Right renal pelvis (tissue), 4 donors: ENCODE measurements at places on chromosomes 1 and 21. TPM values are rescaled to one million over a fixed set of nuclear protein-coding genes. Genes with fewer than 3 reads are reported as not detected.

DNA sequence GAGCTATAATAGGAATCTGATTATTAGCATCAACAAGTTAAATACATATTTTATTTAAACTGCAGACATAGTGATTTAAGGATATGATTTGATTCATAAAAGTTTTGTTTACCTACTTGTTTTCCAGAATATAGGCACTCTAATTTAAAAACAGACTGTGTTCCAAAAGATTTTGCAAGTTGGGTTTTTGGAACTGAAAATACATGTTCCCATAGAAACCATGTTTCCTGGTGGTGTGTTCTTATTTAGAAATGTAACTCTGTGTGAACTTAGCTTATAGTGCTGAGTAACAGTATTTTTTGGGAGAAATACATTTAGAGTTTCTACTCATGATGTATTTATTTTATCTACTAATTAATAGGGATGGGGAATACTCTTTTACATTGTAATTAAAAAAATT is 21.8 kb downstream of the USP25 start:
- DNase-seq, result no peak

DNA sequence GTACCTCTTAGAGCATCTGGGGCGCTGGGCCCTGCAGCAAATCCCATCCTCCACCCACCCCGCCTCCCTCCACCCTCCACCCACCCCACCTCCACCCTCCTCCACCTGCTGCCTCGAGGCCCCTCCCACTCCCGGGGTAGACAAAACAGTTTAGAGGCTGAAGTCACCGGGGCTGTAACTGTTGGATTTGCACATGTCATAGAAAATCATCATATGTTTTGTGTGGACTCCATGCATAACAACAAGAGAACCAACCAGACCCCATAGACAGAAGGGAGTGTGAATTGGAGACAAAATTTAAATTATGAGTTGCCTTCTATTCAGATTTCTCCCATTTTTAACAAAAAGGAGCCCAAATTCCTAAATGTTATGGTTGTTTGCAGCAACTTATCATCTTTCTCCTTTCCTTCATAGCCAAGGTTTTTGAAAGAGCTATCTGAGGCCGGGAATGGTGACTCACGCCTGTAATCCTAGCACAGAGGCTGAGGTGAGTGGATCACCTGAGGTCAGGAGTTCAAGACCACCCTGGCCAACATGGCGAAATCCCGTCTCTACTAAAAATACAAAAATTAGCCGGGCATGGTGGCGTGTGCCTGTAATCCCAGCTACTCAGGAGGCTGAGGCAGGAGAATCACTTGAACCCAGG is 28.2 kb upstream of the LGALS8 start:
- no peak for DNase-seq

- DNase-seq, result no peak
Observed at GRCh38 chr1:225426395-225427234, 1.2 kb downstream of the LBR start.

DNA sequence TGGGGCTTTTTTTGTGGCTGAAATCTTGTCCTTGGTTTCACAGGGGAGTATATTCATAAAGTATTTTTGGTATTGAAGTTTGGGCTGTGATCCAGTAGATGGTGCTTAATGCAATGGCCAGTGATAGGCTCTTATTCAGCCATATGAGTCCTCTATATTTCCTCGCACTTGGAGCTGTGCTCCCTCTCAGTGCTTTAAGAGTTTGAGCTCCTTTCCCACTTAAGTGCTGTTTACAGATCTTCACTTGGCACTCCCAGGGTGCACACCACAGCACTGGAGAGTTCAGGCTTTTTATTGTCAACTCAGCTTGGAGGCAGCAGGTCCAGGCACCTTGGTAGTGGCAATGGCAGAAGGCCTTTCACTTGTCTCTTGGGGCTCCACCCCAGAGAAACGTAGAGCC is 54.9 kb downstream of the DRAM2 start:
- DNase-seq, result no peak

- DNase-seq, result no peak
Observed at GRCh38 chr1:222995236-222995580, 147.8 kb downstream of the TLR5 start.

GRCh38 chr1:20058531-20058930 is 11.5 kb upstream of the PLA2G5 start:
- DNase-seq, result peak; percentile 14

GRCh38 chr1:76292418-76293184 is 218.1 kb downstream of the ST6GALNAC3 start:
- DNase-seq, result no peak

DNA sequence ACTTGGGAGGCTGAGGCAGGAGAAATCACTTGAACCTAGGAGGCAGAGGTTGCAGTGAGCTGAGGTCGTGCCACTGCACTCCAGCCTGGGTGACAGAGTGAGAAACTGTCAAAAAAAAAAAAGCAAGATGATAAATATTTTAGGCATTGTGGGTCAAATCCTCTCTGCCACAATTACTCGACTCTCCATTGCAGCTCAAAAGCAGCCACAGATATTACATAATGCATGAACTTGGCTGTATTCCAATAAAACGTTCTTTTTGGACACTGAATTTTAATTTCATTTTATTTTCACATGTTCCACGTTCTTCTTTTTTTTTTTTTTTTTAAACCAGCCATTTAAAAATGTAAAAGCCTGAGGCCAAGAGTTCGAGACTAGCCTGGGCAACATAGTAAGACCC is 69.4 kb downstream of the TCP10L start:
- no peak for DNase-seq

DNA sequence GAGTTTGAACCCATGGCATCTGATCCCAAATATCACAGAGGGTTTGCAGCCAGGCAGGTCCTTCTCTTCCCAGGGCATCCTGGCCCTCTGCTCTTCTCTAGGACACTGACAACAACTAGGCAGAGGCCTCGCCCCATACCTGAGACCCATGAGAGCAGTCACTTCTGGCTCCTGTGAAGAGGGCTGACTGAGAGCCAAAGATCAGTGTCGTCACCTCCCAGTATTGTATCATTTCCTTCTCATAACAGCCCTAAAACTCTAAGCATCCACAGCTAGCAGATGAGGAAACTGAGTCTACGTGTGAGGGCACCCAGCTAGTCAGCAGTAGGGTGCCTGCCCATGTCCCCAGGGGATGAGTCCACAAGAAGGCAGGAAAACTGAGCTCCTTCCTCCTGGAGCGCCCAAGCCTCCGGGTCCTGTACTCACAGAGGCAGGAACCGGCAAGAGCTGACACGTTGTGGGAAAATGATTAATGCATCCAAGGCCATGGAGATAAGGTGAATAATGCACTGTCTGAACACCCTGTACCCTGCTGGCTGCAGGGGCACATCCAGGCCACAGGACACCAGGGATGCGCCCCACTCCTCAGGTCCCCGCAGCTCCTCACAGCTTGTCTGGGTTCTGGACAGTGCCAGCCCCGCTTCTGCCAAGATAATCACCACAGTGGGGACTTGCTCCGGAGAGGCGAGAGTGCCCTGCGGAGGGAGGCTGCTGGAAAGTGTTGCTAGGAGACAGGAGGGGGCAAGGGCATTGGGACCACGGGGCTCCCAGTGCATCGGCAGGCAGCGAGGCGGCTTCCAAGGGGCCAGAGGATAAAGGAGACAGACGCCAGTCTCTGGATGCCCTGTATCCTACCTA is 340.0 kb downstream of the NPHP4 start:
- no peak for DNase-seq

GRCh38 chr1:151976858-151977257 is 16.8 kb downstream of the S100A10 start:
- no peak for DNase-seq

DNA sequence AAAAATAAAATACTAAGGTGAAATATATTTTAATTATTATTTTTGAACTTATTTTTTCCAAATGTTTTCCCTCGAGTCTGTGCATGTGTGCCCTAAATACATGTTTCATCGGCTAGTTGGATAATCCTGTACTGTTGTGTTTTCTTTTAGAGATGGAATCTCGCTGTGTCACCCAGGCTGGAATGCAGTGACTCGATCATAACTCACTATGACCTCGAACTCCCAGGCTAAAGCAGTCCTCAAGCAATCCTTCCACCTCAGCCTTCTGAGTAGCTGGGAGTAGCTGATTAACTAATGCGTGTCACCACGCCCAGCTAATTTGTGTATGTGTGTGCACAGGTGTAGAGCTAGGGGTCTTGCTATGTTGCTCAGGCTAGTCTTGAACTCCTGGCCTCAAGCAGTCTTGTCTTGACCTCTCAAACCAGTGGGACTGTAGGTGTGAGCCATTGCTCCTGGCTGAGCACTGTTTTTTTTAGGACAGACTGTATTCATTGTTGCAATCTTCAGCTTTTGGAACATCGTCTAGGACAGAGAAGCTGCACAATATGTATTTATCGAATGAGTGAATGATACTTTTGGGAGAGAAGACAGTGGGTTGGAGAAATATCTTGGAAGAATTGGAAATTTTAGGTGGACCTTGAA is 4.8 kb upstream of the TMCO1 start:
- no peak for DNase-seq

GRCh38 chr1:14083706-14084105 is 383.7 kb downstream of the PRDM2 start:
- DNase-seq, result no peak

DNA sequence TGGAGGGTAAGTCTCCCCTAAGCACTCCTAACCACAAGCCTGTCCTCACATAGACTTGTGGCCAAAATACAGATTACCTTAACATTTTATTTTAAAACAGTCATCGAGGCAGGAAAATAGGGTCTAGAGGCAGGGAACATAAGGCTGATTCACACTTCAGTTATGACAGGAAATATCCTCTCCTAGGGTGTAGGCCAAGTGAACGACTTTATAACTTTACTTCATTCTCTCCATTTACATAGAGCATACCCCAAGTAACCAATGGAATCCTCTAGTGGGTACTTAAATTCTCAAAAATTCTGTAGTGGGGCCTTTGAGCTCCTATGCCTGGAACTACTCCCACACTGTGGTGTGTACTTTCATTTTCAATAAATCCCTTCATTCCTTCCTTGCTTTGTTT is 113.0 kb downstream of the WDR3 start:
- DNase-seq, result no peak

DNA sequence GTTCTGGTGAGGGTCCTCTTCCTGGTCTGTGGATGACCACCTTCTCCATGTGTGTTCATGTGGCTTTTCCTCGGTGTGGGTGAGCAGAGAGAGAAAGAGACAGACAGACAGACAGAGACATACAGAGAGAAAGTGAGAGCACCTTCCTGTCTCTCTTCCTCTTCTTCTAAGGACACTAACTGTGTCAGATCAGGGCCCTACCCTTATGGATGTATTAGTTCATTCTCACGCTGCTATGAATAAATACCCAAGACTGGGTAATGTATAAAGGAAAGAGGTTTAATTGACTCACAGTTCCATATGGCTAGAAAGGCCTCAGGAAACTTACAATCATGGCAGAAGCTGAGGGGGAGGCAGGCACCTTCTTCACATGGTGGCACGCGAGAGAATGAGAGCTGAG is 131.5 kb upstream of the ZNF648 start:
- no peak for DNase-seq

DNA sequence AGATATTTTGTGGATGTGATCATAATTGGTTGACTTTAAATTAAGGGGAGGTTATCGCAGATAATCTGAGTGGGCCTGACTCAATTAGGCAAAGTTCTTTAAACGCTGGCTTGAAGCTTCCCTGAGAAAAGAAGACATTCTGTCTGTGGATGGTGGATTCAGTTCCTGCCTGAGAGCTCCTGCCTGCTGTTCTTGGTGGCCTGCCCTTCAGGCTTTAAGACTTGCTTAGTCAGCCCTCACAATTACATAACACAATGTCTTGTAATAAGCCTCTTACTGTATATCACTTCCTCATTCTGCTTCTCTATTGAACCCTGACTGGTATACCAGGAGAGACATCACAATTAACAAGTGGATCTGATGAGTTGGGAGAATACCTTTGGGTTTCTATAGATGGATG is 50.2 kb downstream of the KCNJ6 start:
- no peak for DNase-seq

GRCh38 chr1:78424720-78425119 is 66.1 kb upstream of the PTGFR start:
- DNase-seq, result no peak

GRCh38 chr1:115347282-115347681 is 9.2 kb upstream of the NGF start:
- no peak for DNase-seq

- DNase-seq, result no peak
Observed at GRCh38 chr21:45529785-45530422, 12.3 kb downstream of the SLC19A1 start.

DNA sequence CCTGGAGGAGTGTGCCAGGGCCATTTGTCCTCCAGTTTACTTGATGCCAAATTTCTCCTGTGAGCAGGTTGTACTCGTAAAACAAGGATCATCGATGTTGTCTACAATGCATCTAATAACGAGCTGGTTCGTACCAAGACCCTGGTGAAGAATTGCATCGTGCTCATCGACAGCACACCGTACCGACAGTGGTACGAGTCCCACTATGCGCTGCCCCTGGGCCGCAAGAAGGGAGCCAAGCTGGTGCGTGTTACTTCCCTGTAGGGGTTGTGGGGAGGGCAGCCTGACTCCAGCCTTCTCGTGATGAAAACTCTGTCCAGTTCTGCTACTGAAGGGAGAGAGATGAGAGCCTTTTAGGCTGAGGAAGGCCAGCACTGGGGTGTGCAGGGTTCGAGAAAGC is 2.2 kb downstream of the RPS8 start:
- DNase-seq, result no peak

DNA sequence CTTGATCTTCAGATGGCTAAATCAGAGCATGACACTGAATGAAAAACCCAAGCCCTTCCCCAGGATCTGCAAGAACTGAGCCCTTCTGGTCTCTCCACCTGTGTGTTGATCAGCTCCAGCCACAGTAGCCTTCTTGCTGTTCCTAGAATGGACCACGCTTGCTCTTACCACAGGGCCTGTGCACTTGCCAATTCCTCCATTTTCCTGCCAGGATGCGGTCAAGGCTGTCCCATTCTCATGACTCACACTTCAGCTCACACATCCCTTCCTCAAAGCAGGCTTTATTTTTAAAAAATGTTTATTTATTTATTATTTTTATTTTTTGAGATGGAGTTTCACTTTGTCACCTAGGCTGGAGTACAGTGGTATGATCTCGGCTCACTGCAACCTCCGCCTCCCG is 43.6 kb upstream of the GRHL3 start:
- no peak for DNase-seq

DNA sequence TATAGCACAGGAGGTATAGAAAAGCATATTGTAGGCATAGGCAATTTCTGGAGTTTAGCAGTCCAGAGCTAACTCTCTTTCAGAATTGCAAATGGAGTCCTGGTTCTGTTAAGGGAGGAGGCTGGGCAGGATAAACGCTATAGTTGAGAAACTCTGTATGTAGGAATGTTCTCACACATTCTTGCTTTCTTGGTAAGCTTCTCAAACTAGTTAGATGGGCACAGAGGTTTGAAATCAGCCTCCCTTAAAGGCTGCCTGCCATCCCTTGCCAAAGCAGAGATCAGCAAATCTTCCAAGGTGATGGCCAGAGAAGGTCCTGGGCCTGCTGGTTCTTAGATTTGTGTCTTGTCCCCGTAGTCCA is 42.9 kb upstream of the TADA1 start:
- DNase-seq, result no peak

GRCh38 chr1:76336931-76337371 is 262.4 kb downstream of the ST6GALNAC3 start:
- no peak for DNase-seq

- DNase-seq, result no peak
Observed at GRCh38 chr1:178254433-178254832, 160.5 kb downstream of the RASAL2 start.

HSD11B1 gene
- 0.32 TPM for polyA plus RNA-seq

LCE1D gene
- polyA plus RNA-seq, result not detected

TUFT1 gene
- 10.6 TPM for polyA plus RNA-seq

LYPLA2 gene
- 64.3 TPM for polyA plus RNA-seq

BGLAP gene
- polyA plus RNA-seq, result 2.5 TPM

FAM72C gene
- 3.5 TPM for polyA plus RNA-seq

BTBD8 gene
- polyA plus RNA-seq, result 6.3 TPM

LCE3E gene
- polyA plus RNA-seq, result not detected

ADAM15 gene
- 45.9 TPM for polyA plus RNA-seq
